Stimulated activated CD8-positive, alpha-beta memory T cell treated with anti-CD3 and anti-CD28 coated beads, Interleukin-4, amount 100 ng/mL, for 4 hours (primary cell): ENCODE measurements at places on chromosomes 5 and 9.

GRCh38 chr9:6961845-6962522 lies 204.2 kb downstream of the KDM4C start:
- no peak for DNase-seq

DNA sequence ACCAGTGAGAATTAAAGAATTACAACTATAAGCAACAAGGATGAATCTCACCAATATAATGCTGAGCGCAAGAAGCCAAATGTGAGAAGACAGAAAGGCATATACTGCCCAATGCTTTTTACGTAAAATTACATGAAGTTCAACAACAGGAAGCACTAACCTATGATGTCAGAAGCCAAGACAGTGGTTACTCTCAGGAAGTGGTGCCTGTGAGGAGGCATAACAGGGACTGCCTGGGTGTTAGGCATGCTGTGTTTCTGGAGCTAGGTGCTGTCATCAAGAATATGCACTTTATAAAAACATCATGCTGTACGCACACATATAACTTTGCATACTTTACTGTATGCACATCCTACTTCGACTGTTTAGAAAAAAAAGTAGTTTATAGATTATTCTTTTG lies 30.1 kb downstream of the FRMD3 start:
- DNase-seq = no peak

- DNase-seq = no peak
These were observed 68.0 kb upstream of the PIP5K1B start for GRCh38 chr9:68637020-68637419.

GRCh38 chr5:165370794-165371193 lies 1865.4 kb downstream of the MAT2B start:
- DNase-seq = no peak

- no peak for DNase-seq
These were observed 31.6 kb downstream of the PTGS1 start for GRCh38 chr9:122402403-122402871.

DNA sequence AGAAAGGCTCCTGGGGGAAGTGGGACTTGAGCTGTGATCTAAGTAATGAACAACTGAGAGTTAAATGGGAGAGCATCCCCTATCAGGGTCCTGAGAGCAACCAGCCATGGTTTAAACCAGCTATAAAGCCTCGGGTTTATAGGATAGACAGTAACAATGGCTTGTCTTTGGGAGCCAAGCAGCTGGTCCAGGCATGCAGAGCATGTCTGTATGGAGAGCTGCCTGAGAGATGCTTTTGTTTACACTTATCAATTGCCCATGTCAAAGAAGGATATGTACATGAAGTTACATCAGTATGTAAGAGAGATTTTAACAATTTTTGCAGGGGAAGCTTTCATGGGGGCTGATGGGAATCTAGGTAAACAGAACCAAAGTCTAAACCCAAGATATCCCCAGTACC lies 4.4 kb downstream of the TGFBI start:
- no peak for DNase-seq

- no peak for DNase-seq
These were observed 17.6 kb upstream of the ERCC6L2 start for GRCh38 chr9:95857896-95858295.

DNA sequence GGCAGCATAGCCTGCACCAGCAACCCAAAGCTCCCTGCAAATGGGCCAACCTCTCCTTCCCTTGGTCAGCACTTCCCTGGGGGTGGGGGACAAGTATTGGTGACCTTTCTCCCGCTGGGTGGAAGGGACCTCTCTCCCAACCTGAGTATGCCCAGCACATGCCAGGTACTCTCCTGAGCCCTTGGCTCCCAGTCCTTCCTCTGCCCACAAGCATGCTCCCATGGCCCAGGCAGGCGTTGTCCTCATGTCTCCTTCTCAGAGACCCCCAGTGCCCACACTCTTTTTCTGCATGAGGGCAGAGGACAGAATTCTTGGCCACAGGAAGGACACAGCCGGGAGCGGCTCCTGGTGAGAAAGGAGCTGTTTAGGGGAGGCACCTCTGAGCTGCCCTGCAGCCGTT lies 60.3 kb downstream of the PHF2 start:
- no peak for DNase-seq

DNA sequence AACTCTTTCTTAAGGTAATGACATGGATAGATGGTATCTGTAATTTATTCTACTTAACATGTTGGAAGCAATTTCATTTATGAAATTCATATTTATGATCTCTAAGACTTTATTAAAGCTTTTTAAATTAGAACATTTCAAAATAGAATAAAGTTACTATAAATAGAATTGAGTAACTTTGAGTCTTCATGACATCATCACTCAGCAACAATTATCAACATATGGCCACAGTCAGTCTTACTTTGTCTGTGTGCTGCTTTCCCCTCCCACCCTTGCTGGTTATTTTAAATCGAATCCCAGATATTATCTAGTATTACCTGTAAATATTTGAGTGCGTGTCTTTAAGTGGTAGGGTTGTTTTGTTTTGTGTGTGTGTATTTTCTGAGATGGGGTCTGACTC lies 65.2 kb downstream of the IPO11 start:
- DNase-seq = no peak

- DNase-seq = peak; percentile 15
These were observed 105.2 kb downstream of the SH3TC2 start for GRCh38 chr5:148957591-148958202.

GRCh38 chr9:135666534-135667462 lies 3.7 kb downstream of the LCN9 start:
- DNase-seq = no peak

DNA sequence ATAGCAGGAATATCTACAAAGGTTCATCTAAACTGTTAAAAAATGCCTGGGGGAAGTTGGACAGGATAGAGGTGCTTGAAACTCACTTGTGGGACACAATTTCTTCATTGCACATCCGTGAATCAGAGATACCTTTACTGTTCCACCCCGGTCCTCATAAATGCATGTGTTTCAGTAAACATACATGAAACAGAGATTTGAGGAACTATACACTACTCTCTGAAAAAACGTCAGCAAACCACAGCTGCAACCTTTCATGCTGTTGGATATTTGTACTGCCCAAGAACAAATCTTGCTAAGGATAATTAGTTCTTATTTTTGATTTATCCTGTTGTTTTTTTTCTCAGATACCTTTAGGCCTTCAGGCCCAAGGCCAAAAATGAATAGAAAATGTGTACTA lies 337.3 kb downstream of the KDM4C start:
- DNase-seq = no peak

- DNase-seq = no peak
These were observed 19.4 kb downstream of the PSAT1 start for GRCh38 chr9:78316166-78316892.

GRCh38 chr5:73282923-73283322 lies 109.9 kb downstream of the TMEM174 start:
- DNase-seq = no peak

GRCh38 chr5:84273517-84273883 lies 111.2 kb downstream of the EDIL3 start:
- DNase-seq = no peak
